Posterior vena cava (tissue), 2 donors: ENCODE measurements at places on chromosomes 3 and 15. TPM values are rescaled to one million over a fixed set of nuclear protein-coding genes. Genes with fewer than 3 reads are reported as not detected.

DNA sequence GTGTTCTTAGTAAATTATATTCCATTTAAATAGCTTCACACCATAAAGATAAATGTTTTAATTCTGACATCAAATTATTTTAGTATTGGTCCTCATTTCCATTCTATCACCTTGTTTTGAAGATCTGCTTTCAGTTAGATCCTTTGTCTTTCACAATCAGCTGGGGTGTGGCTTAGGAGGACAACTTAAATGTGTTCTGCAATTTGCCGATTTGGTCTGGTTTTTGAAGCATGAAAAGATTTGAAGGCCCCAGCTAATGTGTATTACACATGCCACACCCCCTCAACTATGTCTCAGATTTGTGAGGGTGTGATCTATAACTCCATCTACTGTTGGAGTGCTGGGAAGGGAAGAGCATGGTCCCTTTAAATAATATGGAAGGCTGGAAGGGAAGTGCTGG is 516.1 kb upstream of the GOLIM4 start:
- no peak for DNase-seq

DNA sequence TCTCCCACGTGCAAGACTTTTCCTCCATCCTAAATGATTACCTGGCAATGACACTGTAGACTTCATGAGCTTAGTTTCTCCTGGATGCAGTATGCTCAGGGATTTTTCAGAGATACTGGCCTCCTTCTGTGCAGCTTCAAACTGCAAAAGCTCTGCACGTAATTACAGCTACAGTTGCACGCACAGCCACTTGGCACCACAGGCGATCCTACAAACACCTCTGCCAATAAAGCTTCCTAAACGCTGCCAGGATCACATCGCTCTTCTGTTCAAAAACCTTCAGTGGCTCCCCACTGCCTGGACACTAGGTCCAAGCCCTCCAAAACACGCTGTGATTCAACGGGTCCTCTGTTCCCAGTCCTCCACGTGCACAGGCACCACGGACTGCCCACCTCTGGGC is 49.5 kb downstream of the NUP210 start:
- DNase-seq = no peak

ROPN1B gene
- not detected for total RNA-seq

DNA sequence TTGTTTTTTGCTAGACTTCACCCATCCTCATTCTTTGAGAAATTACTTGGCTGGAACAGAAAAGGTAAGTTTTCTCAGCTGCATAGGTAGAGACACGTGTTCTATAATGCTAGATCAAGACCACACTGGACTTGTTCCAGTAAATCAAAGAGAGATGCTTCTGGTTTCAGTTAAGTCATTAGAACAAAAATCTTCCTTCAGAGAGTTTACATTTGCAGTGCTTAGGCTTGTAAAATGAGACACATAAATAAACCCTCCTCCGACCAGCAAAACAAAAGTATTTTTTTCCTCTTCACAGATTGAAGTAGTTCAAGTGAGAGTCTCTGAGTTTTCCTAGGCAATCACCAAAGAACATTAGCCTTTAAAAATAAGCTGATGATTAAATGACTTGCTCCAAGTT is 87.3 kb upstream of the PROK2 start:
- no peak for DNase-seq

GRCh38 chr3:100697723-100698285 is 11.5 kb upstream of the TFG start:
- DNase-seq = no peak

- DNase-seq = no peak
Measured at GRCh38 chr3:43768381-43768973, 77.7 kb downstream of the ABHD5 start.

DNA sequence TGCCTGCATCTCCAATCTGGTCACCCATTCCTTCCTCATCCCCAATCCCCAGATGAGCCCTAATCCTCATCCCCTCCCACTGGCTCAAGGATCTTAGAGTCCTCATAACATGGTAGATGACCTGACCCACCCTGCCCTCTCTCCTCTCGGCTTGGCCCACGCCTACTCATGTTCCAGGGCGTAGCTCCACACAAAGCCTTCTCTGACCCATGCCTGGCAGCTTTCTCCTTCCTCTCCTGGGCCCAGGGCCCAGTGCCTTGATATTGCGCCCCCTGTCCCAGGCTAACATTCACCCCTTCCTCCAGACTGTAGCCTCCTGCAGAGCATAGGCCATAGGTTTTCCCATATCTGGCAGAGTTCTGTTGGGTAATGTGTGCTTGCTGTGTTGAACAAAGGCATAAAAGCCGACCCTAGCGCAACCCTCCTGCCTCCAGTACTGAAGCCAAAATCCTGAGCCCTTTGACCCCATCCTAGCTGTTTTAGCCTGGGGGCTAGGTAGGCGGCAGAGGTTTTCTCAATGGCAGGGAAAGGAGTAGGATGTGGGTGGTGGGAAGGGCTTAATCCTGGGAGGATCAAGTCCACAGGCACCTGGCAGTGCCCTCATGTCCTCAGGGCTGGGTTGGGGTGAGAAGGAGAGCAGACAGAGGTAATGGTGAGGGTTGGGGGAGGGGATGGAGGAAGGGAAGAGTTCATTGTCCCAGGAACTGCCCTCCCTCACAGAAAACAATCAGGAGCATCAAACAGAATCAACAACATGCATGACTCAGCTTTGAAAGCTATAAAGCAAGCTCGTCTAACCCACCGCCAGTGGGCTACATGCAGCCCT is 35.5 kb downstream of the MESD start:
- peak; percentile 49 for DNase-seq

- peak; percentile 30 for DNase-seq
Measured at GRCh38 chr15:101031213-101031612, 112.1 kb downstream of the LRRK1 start.

HESX1 gene
- total RNA-seq = 0.62 TPM

DNA sequence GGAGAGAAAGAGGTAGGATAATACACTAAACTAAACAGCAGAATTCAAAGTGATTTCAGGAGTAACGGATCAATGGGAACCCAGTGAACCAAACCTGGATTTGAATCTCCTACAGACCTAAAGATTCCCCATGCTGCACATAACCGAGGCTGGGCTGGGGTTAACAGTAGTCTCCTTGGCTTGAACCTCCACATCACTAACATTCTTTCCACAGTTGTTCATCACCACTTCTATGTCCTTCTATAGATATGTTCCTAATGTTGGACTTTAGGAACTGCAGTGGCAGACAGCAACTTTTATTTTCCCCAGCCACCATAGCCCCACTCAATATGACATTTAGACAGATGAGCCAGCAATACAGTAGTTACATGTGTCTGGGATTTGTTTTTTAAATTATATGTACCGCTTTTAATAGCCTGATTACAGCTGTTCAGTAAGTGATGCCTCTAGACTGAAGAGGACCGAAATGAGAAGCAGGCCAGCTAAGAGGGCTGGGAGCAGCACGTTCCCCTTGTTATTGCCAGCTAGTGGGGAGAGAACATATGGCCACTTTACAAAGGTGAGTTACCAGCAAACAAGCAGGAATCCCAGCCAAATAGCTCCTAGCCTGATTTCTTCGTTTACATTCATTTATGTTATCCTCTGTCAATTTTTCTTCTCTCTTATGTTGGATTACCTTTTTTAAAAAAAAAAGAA is 472.6 kb upstream of the CDIN1 start:
- DNase-seq = no peak

- DNase-seq = no peak
Measured at GRCh38 chr15:63466378-63467192, 37.8 kb upstream of the USP3 start.
